ENCODE measurements at places on chromosomes 4 and X.

GRCh38 chr4:19823781-19824180 lies 427.9 kb upstream of the SLIT2 start:
- no peak for DNase-seq

DNA sequence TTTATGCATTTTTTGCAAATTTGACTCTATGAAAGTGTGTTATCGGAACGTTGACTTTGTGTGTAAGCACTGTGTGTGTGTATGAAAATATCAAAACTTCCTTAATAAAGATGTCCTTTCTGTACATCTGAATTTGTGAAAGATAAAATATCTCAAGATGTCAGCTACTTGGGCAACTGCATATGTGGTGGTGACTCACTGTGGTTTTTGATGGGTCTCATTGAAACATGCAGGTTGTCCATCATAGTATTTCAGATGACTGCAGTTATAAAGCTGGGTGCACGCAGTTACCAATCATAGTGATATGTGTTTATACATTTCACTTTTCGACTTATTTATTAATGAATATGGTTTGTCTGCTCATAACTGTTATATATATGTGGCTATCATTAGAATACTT lies 19.7 kb upstream of the BBS12 start:
- DNase-seq, result no peak

GRCh38 chrX:101749436-101749835 lies 89.8 kb upstream of the ARMCX2 start:
- DNase-seq, result no peak

- no peak for DNase-seq
Measured at GRCh38 chr4:56612282-56612681, 68.8 kb downstream of the HOPX start.

- no peak for DNase-seq
Measured at GRCh38 chr4:159927781-159928180, 824.9 kb downstream of the RAPGEF2 start.
